ENCODE measurements at places on chromosomes 16 and 17.

- peak; percentile 89 for DNase-seq
These were observed 33.7 kb downstream of the TEKT3 start for GRCh38 chr17:15307710-15308111.

GRCh38 chr17:56326001-56326359 is 172.7 kb downstream of the ANKFN1 start:
- DNase-seq, result no peak

DNA sequence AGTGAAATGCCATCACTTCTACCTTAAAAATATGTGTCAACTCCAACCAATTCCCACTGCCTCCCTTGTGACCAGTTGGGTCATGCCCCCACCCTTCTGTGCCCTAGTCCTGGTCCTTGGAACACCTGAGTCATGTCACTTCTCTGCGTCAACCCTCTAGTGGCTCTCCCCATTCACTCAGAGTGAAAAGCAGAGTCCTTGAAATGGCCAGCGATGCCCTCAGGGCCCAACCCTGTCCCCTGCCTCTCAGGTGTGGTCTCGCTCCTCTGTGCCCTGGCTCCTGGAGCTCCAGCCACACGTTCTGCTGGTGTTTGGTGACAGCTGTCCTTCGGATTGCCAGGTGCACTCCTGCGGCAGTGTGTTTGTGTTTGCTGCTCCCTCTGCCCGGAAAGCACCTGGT is 89.2 kb downstream of the SPECC1 start:
- DNase-seq, result no peak

GRCh38 chr17:55872374-55872773 is 121.5 kb downstream of the PCTP start:
- DNase-seq, result no peak

GRCh38 chr16:88810166-88810911 is 1.4 kb downstream of the APRT start:
- DNase-seq, result no peak

GRCh38 chr17:4154201-4154600 is 11.2 kb downstream of the CYB5D2 start:
- DNase-seq, result no peak

- DNase-seq, result no peak
These were observed 10.7 kb upstream of the ZFPM1 start for GRCh38 chr16:88442383-88442726.

DNA sequence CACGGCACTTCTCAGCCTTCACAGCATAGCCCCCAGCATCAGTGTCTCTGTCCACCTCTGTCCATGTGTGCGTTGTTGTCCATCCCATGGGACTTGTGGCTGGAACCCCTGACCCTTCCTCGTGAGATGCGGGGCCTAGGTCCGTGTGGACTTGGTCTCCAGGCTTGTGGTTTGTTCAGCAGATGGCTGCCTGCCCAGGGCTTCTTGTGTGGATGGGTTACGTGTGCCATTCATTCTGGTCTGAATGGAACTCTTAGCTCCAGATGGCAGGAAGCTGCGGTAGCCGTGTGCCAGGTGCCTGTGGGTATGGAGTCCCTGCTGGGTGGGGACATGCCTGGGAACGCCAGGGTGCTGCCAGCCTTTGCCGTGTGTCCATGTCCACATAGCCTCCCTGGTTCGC is 31.7 kb upstream of the NUDT16L1 start:
- DNase-seq, result no peak

DNA sequence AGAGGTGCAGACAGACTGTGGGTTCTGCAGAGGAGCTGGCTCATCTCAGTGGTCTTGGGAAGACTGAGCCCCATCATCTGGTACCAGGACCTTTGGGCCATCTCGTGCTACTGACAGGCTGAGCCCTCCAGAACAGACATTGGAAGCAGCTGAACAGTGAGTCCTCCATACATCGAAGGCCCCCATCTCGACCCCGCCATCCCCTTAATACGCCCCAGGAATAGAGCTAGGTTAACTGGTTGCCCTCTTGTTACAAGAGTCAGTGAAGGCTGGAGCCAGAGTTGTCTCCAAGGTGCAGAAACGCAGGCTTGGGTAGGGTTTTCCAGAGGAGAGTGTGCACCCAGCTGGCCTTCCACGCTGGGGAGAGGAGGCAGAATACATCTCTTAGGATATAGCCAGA is 76.0 kb downstream of the N4BP1 start:
- no peak for DNase-seq

DNA sequence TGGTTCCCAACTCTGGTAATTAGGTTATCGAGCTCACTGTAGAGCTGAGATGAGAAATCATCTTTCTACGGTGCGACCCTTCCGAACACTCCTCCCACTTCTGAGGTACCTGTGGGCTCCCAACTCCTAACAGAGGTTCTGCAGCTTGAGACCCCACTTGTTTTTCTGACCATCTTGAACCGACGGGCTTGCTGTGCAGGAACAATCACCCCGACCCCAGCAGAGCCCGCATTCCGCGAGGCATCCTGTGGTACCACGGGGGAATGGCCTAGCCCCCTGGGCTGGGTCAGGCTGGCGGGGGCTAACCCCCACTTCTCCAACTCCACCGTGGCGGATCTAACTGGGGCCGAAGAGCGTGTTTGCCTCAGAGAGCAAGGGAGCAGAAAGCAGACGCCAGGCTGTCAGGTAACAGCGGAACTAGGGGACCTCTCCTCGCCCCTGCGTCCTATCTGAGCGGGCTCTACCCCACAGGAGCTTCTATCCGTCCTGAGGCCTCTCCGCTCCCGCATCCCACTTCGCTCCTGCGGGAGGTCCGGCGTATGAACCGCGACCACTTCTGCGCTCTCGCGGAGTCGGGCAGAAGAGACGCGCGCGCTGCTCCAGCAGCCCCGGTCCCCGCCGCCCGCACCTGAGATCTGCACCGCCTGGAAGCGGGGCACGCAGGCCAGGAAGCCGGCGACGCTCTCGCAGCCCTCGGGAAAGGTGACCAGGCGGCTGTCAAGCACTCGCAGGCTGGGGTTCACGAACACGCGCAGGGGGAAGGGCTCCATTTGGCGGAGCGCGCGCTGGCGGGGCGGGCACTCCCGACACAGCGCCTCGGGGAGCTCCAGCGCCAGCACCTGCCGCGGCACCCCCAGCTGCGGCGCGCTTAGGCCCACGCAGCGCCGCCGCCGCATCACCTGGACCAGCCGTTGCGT is 761 bp downstream of the PDF start:
- no peak for DNase-seq

DNA sequence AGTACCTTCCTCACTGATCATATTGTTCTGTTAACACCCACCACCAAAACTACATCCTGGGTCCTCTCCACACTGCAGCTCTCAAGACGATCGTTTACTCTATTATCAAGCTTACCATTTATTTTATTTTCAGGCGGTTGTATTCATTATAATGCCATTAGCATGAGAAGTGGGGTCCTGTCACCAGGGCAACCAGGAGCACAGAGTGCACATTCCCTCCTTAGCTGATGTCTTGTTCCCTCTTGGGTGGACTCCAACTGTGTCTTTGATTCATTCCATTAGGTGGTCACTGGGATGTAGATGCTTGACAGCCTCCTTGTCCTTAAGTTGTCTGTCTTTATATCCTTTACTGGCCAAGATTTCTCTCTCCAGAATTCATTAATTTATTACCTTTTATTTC is 965.9 kb upstream of the EEF2KMT start:
- no peak for DNase-seq

GRCh38 chr16:57503366-57503765 is 17.1 kb upstream of the DOK4 start:
- DNase-seq, result no peak

- no peak for DNase-seq
These were observed 5.5 kb downstream of the TMEM132E start for GRCh38 chr17:34584805-34585416.

DNA sequence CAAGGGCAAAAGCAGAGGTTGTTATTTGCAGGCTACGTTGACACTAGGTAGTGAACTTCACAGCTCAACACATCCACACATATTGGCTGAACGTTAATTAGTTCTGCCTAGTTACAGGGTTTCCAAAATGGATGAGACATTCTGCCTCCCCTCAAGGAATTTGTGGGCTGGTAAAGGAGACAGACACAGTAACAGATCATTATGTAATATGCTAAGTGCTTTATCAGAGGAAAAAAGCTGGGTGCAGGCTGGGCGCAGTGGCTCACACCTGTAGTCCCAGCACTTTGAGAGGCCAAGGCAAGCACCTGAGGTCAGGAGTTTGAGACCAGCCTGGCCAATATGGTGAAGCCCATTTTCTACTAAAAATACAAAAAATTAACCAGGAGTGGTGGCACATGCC is 26.2 kb downstream of the BMERB1 start:
- DNase-seq, result no peak

GRCh38 chr17:17028059-17028877 is 14.0 kb upstream of the MPRIP start:
- no peak for DNase-seq

GRCh38 chr16:56664506-56664905 is 3.4 kb downstream of the MT1G start:
- no peak for DNase-seq

GRCh38 chr16:80191928-80192327 is 348.9 kb upstream of the DYNLRB2 start:
- DNase-seq, result no peak
